ENCODE measurements at places on chromosomes 6 and 20.

- peak; percentile 79 for DNase-seq
Observed at GRCh38 chr20:1776681-1777475, 118.3 kb upstream of the SIRPA start.

DNA sequence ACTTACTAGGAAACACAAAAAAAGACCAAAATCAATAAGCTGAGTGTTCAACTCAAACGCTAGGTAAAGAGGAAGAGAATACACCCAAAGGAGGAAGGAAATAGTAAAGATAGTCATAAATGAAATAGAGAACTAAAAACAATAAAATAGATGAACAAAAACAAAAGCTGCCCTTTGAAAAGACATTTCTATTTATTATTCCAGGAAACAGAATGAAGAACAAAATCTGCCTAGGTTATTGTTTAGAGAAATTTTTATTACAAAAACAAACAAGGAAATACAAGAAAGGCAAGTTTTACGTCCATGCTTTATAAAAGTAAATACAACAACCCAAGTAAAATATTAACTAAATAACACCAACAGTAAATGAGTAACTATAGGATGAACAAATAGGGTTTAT lies 20.1 kb downstream of the HLA-DMB start:
- no peak for DNase-seq

DNA sequence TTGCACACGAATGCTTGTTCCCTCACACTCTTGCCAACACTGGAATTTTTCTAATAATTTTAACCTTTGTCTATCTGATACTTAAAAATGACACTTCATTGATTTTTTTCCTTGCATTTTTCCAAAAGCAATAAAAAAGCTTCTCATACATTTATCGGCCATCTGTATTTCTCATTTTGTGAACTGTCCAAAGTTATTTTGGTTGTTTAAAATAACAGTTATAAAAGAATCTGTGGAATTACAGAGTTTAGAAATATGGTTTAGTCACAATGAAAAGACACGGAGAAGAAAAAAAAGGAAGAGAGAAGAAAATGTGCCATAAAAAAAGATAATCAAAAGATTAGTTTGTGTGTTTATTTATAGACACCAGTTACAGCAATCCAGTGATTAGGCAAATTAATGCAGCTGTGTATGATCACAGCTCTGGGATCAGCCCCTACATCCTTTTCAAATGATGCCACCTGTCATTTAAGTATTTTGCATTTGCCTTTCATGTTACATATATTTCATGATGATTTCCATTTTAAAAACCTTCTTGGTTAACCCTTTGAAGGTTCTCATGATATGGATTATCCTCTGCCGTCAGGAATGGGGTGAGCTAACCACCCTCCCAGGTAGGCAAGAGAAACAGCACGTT lies 171.7 kb downstream of the BACH2 start:
- DNase-seq = no peak

DNA sequence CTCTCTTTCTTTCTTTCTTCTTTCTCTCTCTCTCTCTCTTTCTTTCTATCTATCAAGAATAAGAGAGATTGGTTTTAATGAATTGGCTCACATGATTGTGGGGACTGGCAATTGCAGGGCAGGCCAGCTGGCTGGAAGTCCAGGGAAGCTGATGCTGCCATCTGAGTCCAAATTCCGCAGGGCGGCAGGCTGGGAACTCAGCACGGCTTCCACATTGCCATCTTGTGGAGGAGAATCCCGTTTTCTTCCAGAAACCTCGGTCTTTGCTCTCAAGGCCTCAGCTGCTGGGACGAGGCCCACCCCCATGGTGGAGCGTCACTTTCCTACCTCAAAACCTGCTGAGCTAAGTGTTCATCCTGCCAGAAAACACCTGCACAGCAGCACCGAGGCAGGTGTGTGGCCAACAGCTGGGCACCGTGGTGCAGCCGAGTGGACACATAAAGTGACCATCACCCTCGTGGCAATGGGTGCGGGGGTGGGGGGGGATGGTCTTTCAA lies 58.8 kb upstream of the SLCO4A1 start:
- DNase-seq = no peak

DNA sequence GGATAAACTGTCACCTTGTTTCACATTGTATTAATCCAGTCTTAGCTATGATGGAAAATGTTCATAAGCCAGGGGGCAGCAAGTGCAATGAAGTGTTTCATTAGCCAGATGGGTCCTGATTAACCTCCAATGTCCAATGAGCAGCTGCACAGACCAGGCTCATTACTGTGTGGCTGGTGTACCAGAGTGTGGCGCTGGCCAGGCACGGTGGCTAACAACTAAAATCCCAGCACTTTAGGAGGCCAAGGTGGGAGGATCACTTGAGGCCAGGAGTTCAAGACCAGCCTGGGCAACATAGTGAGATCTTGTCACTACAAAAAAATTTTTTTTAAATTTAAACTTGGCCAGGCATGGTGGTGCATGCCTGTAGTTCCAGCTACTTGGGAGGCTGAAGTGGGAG lies 201.7 kb upstream of the FOXQ1 start:
- DNase-seq = peak; percentile 22

DNA sequence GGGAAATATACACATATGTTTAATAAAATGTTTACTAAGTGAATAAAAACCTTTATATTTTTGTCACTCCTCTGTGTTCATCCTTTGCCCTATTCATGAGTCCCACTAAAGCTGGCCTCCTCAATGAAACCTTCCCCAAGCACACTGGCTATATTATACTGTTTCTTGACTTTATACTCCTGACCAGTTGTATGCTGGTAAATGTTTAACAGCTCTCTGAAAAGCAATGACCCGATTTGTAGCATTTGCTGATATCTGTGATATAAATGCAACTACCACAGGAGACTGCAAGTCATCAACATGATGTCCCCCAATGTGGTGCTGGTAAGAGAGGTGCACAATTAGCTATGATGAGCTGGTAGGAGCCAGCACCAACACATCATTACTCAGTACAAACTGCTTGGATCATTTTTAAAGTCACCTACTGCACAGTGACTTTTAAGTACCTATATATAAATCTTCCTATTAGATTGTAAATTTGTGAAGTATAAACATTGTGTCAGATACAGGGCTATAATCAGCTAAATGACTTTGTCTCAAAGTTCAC lies 64.6 kb upstream of the MCM9 start:
- no peak for DNase-seq

GRCh38 chr20:2829376-2829775 lies 11.1 kb downstream of the PCED1A start:
- DNase-seq = no peak

- no peak for DNase-seq
Observed at GRCh38 chr6:8707369-8707768, 272.0 kb upstream of the SLC35B3 start.

- DNase-seq = peak; percentile 48
Observed at GRCh38 chr20:10674684-10675449, 1.1 kb upstream of the JAG1 start.

DNA sequence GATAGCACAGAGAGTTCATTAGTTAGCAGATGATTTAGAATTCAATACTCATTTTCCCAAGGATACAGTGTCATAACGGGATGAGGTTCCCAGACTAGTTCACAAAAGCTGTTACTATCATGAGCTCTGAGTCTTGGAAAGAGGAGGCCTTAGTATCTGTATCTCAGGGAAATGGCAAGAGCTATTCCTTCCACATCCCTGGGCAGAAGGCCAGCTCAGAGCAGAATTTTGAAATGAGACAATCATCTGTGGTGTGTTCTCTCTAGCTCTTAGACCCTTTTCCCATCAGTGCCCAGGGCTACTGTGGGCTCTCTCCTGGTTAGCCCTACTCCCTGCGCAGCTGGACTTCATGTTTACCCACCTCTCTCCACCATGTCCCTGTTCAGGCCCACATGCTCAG lies 64.5 kb downstream of the JAG1 start:
- no peak for DNase-seq

- DNase-seq = no peak
Observed at GRCh38 chr6:77653816-77654215, 977 bp downstream of the MEI4 start.

DNA sequence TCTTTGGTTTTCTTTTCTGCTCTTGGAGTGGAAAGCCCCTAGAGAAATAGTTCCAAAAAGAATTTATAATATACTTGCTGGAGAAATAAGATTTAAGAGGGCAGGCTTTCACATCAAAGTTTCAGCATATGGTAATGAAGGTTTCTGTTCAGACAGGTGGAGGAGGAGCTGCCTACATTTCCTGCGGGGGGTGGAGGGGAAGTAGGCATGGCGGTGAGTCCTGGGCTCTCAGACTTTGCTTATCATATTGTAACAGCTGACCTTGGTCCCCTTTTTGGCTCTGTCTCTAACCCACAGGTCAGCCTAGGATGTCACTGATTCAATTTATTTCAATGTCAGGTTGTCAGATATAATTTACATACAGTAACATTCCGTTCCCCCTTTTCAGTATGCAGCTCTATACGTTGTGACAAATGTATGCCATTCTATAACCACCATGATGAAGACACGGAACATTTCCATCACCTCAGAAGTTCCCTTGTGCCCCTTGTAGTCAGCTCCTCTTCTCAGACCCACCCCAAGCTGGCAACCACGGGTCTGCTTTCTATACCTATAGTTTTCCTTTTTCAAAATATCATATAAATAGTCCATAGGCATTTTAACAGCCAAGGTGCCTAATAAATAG lies 77.6 kb upstream of the GGTLC1 start:
- DNase-seq = no peak

GRCh38 chr20:25023356-25023755 lies 30.8 kb upstream of the APMAP start:
- DNase-seq = no peak

- no peak for DNase-seq
Observed at GRCh38 chr6:69038841-69039240, 403.8 kb downstream of the ADGRB3 start.

DNA sequence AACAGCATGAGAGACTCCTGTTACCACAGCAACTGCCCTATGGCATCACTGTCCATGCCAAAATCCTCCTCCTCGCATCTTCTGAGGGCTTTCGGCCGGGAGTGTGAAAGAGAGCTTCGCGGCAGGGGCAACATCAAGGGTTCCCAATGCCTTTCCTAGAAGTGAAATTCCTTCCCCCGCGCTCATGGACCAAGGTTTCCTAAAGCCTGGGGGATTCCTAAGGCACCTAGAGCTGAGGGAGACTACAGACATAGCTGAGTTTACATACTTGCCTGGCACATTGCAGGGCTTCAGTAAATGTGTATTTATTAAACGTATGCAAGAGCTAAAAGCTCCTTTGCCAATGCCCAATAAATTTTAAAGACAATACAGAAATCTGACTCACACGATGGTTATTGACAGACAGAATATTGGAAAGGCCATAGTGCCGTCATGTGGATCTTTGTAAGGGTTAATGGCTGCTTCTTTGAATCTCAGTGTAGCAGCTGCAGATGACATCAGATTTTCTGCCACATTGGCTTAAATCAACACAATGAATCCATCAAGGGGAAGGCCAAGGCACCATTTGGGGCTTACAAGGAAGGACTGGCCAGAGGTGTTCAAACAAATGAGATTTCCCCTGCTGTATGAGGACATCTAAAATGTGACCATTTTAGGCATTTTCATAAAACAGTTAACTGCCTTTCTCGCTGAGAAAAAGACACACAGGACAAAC lies 281.2 kb upstream of the JARID2 start:
- no peak for DNase-seq
